Erythroblast (primary cell): ENCODE measurements at places on chromosomes 11 and 22.

- no peak for DNase-seq
Measured at GRCh38 chr11:113245216-113245615, 69.2 kb upstream of the TTC12 start.

- DNase-seq: peak; percentile 17
Measured at GRCh38 chr11:86802601-86803051, 2.3 kb downstream of the PRSS23 start.

DNA sequence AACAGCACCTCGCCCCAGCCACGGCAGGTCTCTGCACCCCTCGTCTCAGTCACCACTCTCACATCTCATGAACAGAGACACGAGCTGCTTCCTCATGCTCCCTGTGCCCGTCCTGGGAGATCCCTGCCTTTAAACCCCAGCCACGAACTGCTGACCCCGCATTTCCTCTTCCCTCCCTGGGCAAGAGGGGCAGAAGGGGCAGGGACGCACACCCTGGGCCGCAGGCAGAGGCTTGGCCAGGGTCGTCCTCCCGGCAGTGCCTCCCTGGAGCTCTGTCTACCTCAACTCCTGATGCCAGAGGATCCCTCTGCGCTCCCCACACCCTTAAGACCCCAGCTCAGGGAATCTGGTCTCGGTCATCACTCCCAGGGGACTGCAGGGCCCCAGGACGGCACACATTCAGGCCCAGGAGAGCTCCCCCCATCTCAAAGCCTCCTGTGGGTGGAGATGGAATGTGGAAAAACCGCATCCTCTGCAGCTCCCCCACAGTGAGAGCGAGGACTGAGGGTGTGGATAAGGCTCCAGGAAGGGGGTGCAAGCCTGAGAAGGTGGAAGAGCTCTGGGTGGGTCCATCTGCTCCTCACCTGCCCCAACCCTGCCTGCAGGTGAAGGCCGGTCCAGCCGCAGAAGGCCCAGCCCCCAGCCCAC, 1.2 kb downstream of the BID start:
- DNase-seq: no peak

DNA sequence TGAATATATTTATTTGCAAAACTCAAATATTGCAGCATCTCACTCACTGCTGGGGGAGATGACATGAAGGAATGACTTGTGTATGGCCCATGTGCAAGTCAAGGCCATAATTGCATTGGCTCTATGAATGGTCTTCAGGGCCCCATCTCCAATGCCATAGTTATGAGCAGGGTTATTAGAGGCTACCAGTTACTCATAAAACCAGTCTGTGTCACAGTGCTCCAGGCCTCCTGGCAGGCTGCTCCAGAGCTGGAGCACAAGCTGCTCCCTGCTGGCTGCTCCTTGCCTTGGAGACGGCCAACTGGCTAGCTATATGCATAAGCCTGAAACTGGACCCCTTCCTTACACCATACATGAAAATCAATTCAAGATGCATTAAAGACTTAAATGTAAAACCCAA, 145.7 kb downstream of the TRPC6 start:
- DNase-seq: no peak

DNA sequence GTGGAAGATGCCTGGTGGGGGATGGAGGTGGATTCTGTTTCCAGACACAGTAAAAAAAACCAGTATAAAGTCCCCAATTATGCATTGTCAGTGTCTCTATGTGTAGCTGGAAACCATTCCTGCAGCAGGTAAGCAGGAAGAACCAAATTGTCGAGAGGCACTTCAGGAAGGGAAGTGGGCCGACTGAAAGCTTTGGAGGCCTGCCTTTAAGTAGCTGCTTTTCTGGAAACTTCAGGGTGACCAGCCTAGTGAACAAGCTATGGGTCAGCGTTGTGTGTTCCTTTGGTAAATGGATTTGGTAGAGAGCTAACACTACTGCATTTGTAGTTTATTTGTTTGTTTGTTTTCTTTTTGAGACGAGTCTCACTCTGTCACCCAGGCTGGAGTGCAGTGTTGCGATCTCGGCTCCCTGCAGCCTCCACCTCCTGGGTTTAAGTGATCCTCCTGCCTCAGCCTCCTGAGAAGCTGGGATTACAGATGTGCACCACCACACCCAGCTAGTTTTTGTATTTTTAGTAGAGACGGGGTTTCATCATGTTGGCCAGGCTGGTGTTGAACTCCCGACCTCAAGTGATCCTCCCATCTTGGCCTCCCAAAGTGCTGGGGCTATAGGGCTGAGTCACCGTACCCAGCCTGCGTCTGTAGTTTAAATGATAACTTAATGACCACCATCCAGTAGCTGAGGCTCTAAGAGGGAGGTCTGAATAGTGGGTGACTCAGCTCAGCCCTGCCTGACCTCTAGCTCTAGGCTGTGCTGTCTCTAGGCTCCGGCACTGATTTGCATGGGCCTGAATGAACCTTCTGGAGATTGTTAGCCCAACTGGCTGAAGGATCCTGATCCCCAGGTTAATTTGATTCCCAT, 12.8 kb downstream of the PTPRJ start:
- DNase-seq: peak; percentile 89

DNA sequence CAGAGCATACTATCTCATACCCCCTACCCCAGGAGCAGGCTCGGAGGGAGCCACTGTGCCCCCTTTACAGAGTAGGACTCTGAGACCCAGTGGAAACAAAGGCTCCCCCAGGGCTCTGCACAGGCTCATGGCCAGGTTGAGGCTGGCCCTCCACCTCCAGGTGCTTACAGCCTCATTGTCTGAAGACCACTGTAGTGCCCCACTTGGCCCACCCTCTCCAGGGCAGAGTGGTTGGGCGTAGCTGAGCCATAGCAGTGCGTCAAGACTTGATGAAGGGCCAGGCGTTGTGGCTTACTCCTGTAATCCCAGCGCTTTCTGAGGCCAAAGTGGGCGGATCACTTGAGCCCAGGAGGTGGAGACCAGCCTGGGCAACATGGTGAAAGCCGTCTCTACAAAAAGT, 1.7 kb downstream of the ANKRD13D start:
- no peak for DNase-seq

DNA sequence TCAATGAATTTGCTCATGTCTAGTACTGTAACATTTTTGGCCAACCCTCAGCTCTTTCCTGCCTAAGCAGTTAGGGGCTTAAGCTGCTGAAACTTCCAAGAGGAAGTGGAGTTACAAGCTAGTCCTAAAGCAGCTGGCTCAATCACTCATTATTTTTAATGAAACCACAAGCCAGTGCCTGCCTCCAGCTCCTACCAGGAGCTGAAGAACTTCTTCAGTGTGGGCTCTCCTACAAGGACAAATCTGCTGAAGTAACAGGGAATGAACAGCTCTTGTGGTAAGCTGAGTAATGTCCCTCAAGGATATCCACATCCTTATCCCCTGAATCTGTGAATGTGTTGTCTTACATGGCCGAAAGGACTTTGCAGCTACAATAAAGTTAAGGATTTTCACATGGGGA, 112.5 kb downstream of the BBOX1 start:
- DNase-seq: no peak

DNA sequence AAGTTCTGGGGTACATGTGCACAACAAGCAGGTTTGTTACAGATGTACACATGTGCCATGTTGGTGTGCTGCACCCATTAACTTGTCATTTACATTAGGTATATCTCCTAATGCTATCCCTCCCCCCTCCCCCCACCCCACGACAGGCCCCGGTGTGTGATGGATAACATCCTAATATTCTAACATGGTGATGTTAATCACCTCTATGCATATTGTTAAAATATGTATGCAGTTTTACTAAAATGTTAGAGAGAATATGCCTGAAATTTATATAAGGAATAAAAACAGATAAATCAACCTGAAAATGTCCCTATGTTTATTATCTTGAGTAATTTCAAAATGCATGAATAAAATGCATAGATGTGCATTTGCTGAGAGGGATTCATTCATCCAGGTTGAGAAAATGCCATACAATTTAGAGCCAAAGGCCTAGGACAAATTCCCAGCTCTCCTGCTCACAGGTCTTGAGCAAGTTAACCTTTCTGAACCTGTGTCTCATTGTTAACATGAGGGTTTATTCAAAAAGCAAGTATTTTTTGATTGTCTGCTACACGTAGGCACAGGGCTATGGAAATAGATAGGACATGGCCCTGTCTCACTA, 38.7 kb downstream of the APIP start:
- DNase-seq: no peak

DNA sequence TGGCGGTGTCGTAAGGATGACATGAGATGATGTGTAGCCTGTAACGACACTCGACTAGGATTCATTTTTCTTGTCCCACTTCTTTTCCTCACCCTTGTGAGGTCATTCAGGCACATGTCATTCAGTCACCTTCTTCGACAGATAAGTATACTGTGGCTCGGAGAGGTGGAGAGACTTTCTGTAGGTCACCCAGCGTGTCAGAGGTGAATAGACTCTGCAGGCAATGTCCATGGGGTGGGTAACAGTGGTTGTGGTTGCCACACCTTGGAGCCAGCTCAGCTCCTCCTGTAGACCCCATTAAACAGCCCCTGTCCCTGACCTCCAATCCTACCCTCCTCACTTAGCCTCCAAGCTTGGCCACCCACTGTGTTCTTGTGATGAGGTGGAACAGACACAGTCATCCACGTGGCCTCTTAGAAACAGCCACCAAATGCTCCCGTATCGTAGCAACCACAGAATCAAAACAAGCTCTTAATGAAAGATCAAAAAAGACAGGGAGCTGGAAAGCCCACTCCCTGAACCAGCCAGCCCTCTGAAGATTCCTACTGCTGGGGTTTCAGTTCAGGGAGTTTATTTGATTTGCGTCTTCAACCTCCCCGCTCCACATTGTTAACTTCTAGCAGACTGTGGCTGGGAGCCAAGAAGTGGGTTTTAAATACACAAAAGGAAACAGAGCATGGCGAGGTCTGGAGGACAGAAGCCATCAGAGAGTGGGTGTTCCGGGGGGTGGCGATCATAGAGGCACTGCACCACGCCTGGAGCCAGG, 89.0 kb upstream of the GRK3 start:
- no peak for DNase-seq

GRCh38 chr11:102620818-102621561, 4.1 kb downstream of the MMP20 start:
- DNase-seq: peak; percentile 10

DNA sequence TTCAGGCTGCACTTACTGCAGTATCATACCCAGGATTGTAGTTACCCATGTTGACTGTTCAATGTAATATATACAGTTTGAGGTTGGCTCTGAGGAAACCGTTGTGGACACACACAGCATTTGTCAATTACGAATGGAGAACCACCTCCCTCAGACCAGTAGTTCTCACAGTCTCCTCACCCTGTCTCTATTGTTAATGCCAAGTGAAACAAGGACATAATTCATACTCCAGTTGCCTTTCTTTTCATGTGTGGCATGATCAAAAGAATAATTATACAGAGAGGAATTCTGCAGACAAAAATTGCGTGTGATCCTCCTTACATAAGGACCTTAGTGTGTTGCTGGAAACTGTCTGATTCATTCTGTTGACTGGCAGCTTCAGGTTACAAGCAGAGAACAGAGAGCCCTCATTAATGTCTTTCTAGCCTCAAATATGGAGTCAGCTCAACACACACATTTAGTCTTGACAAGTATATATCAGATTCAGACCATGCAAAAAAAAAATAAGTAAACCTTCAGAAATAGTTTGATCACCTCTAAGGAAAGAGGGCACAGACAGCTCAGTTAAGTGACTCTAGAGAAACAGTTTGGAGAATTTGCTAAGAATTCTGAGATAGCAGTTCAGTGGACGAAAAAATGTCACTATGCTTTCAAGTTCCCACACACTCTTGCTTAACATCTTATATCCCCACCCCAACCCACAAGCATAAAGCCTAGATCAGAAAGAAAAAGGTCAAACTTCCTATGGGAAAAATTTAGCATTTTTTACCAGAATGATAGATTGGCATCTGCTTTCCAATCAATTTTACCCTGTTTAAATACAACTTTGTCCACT, 96.1 kb downstream of the MAML2 start:
- no peak for DNase-seq

DNA sequence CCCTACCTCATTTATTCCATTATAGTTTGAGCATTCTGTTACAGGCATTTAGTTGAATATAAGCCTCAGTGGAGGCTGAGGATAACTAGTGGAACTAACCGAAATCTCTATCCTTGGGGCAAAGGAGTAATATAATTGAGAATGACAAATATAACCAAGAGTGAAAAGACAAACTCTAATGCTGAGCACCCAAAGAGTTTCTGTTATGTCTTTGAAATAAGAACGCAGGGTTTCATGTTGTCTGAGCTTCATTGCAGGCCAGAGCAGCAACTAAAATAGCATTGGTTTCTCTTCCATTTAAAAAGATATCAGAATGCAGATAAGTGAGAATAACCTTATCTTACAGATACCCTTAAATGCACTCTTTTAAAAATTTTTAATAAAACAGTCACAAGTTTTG, 131.8 kb downstream of the SBF2 start:
- DNase-seq: no peak

DNA sequence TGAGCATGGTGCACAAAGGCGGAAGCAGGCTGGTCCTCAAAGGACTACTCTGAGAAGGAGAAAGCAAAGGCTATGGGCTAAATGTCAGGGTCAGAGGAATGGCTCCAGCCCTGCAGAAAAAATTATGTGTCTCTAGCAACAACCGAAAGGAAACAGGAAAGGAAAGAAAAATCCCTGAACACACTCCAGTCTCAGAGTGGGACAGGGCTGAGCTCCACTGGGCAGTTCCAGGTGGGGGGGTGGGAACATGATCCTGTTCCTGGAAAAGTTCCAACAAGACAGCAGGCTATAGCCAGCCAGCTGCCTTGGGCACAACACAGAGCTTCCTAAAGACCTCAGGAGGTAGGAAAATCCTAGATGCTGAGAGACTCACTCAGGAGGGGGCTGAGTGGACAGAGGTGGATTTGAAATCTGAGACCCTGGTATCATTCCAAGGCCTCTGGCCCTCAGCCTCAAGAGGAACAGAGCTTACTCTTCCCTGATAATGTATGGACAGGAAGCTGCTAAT, 1088.2 kb downstream of the TBC1D22A start:
- no peak for DNase-seq

DNA sequence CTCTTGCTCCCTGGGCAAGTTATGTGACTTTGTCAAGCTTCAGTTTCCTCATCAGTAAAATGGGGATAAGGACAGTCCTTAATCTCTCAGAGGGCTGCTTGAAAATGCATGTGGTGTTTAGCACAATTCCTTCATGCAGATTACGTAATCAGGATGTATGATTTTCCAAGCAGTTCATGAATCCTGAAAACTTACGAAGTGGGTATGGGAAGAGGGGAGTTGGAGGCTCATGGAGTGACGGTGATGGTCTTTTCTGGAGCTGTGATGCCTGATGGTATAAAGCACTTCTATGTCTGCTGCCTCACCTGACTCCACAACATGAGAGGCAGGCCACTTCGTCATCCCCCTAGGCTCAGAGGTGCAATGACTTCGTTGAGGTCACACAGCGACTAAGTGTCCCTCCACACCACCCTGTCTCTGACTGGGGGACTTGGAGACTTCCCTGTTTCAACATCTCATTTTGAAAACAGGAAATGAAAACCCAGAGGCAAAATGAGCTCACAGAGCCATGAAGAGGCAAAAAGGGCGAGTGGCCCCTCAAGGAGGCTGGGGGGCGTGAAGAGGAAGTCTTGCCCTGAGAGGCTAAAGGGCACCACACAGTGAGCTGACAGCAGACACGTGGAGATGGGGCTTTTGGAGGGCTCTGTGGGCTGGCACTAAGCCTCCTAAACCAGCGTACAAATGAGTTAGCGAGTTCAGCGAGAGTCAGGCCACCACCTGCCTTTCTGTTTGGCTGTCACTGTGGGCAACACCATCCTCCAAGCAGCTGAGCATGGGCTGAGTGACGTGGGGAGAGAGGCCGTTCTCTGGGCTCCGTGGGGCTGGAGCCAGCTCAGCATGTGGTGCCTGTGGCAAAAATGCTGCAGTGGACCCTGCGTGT, 10.1 kb downstream of the MCM5 start:
- DNase-seq: no peak
